T-helper 2 cell treated with Interferon-gamma antibody and Interleukin-4, amounts not matched to agents 100 ng/mL and 5 ng/mL, for 36 hours (primary cell): ENCODE measurements at places on chromosomes 12 and 14. TPM values are rescaled to one million over a fixed set of nuclear protein-coding genes. Genes with fewer than 3 reads are reported as not detected.

The GTF2H3 gene
- total RNA-seq: 45.4 and 49.6 TPM in 2 replicates

The C12orf54 gene
- total RNA-seq: not detected in 2 replicates

The ABCB9 gene
- total RNA-seq: 5.8 and 6.0 TPM in 2 replicates

The AQP6 gene
- not detected in 2 replicates for total RNA-seq

The SLC39A5 gene
- total RNA-seq: 0.86 and 1.0 TPM in 2 replicates

The RPL36AL gene
- total RNA-seq: 222 and 225 TPM in 2 replicates

The GLI1 gene
- total RNA-seq: 1.8 and 2.2 TPM in 2 replicates

The LRRC43 gene
- total RNA-seq: not detected in 2 replicates

The SOCS2 gene
- total RNA-seq: 32.5 and 32.9 TPM in 2 replicates

The RNASE1 gene
- total RNA-seq: not detected in 2 replicates

The GPX2 gene
- not detected in 2 replicates for total RNA-seq

The PLEKHD1 gene
- total RNA-seq: 0.09 and 0.16 TPM in 2 replicates

The RNU4-1 gene
- total RNA-seq: 3,138 and 3,380 TPM in 2 replicates

The GRIP1 gene
- total RNA-seq: not detected in 2 replicates

The ST8SIA1 gene
- total RNA-seq: 0.32 and 0.39 TPM in 2 replicates

The OR5AU1 gene
- total RNA-seq: not detected in 2 replicates

The NANOG gene
- total RNA-seq: not detected in 2 replicates

The OAS2 gene
- total RNA-seq: 140 and 153 TPM in 2 replicates

The SCNN1A gene
- total RNA-seq: 0.09 and 0.32 TPM in 2 replicates

The RFX4 gene
- total RNA-seq: not detected in 2 replicates

The PLEKHH1 gene
- total RNA-seq: 0.61 and 0.64 TPM in 2 replicates

The SRRM4 gene
- total RNA-seq: not detected in 2 replicates

The ADCY6 gene
- total RNA-seq: 0.07 and 0.09 TPM in 2 replicates

The ACVR1B gene
- 2.1 and 2.6 TPM in 2 replicates for total RNA-seq

The FGF6 gene
- total RNA-seq: not detected in 2 replicates
